Heart right ventricle (tissue), 16 donors: ENCODE measurements at places on chromosomes 5 and 9. TPM values are rescaled to one million over a fixed set of nuclear protein-coding genes. Genes with fewer than 3 reads are reported as not detected.

The ANKRD34B gene
- not detected for total RNA-seq

The SV2C gene
- total RNA-seq, result 0.09 TPM

The C5orf46 gene
- total RNA-seq, result 4.3 TPM

The KCNV2 gene
- total RNA-seq, result not detected

The NMRK1 gene
- total RNA-seq, result 4.7 TPM

The NOXA1 gene
- 2.8 TPM for total RNA-seq

The KCNT1 gene
- 5.8 TPM for total RNA-seq

The ACTBL2 gene
- total RNA-seq, result not detected

The CARTPT gene
- total RNA-seq, result not detected

The PCDHA7 gene
- total RNA-seq, result not detected

DNA sequence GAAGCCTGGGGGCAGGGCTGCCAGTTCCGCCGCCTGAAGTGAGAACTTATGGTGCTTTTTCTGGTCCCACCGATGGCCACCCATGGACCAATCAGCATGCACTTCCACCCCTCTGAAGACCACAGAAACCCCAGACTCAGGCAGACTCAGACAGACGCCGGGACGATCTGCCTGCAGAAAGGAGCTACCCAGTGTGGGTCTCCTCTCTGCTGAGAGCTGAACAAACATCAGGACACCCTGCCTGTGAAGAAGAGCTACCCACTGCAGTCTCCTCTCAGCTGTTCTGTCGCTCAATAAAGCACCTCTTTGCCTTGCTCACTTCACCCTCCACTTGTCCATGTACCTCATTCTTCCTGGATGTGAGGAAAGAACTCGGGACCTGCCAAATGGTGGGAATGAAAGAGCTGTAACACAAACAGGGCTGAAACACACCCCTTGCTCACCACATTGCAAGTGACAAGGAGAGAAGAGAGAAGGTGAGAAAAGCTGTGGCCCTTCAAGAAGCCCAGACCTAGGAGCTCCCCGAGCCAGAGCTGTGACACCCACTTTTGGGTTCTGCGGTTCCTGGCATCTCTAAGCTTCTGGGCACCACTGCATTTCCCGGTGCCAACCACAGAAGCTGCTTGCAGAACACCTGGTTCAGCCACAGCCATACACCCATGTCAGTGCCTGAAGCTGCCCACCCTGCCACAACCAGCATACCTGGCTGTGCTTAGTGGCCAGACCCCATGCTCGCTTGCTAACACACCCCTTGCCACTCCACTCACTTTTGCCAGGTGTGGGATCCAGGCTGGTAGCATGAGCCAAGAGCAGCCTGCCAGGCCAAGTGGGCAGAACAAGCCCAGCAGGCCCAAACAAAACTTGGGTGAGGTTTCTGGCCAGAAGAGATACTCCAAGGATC lies 114.3 kb upstream of the TSLP start:
- no peak for DNase-seq

DNA sequence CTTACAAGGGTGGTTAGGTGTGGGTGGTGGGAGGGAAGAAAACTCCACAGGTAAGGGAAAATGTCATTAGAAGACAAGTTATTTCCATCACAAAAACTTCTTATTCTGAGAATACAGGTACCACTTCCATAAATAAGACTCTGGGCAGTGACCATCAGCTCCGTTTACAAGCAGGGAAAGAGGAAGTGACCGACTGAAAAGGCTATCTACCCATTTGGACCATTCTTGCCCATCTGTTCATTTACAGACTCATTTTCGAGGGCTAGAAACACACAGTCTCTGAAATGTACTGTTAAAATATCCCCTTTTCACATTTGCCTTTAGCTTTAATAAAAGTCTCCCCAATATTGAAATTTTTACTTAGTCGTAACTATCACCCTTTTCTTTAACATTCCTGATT lies 79.5 kb downstream of the TTC39B start:
- DNase-seq, result no peak

- DNase-seq, result no peak
Measured at GRCh38 chr9:127142931-127143464, 20.6 kb upstream of the ANGPTL2 start.

DNA sequence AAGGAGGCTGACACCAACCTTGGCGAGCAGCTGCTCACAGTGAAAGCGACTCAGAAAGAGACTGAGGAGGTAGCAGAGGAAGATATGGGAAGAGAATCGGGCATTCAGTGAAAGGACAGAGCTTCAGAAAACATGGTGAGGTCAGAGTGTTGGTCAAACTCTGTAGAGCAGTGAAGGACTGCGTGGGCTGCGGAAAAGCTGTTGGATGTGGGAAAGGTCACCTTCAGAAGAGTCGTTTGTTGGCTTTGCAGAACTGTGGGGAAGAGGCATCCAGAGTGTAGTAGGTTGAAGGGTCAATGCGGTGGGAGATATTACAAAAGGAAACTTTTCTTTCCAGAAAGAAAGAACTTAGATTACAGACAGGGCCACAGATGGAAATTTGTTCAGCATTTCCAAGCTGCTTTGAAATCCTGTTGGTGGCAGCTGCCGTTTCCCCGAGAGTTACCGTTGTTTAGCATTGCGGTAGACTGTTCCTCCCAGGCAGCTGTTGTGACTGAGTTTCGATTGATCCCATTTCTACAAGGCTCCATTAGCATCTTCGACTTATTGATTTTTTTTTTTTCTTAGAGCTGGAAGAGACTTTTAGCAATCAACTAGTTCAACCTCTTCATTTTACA lies 58.3 kb upstream of the AFAP1L1 start:
- no peak for DNase-seq

DNA sequence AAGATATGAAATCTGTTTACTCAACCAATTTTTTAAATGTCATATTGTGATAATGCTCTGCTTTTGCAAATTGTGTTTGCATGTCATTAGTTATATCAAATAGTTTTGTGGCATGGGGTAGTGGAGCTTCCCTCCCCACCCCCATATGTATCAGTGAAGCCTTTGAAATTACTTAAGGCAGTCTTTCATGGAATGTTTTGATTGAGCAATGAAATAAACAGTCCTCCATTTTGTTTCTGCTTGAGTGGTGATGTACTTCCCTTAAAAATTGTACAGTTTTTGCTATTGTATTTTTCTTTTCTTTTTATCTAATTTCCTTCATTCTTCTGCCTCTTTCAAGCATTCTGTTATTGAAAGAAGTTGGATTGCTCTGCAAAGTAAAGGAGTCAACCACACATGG lies 3.5 kb downstream of the SOWAHA start:
- no peak for DNase-seq

GRCh38 chr5:103394676-103395075 lies 136.1 kb downstream of the MACIR start:
- no peak for DNase-seq

DNA sequence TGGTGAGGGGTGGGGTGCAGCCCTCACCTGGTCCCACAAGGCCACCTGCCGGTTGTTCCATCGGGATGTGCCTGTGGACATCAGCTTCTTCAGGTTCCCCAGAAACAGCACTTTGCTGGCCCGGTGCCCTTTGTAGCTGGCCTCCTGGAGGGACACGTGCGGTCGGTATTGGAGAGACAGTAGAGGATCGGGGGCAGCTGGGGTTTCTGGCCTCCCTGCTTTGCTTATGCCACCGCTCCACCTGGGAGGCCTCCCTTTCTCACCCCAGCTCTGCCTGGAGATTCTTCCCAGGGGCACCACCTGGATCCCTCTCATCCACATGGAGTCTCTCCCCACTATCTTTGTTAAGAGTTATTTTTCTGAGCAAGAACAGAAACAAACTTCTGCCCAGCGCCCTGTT lies 13.1 kb upstream of the TRIM14 start:
- DNase-seq, result no peak

DNA sequence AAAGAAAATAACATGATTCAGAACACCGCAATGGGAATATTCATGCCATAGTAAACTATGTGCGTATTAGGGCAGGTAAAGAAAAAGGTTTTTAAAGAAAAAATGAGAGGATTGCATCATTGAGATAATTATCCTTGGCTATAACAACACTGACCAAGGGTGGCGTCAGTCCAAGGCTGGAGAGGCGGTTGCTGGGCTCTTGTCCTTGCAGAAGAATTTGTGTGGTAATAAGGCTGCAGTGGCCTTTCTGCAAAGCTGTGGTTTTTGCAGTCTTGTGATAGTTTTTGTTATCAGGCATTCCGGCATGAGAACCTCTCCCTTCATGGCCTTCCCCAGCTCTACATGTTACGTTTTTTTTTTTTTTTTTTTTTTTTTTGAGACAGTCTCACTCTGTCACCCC lies 14.0 kb downstream of the BOD1 start:
- DNase-seq, result peak; percentile 39

DNA sequence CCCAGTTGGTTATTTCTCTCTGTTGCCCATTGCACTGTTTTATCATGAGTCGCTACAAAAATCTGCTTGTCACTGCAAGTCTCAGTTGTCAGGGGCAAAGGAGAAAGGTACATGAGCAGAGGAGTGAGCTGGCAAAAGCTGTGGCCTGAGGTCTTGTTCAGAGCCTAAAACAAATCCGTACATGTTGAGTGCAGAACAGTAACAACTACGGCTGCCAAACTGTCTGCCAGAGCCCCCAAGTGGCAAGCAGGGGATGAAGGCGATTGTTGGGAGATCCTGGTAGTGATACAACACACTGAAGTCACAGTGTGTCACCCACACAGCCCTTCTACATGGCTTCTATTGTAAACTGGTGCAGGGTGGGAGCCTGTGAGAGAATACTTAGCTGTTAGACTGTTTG lies 50.9 kb downstream of the BRINP1 start:
- no peak for DNase-seq

DNA sequence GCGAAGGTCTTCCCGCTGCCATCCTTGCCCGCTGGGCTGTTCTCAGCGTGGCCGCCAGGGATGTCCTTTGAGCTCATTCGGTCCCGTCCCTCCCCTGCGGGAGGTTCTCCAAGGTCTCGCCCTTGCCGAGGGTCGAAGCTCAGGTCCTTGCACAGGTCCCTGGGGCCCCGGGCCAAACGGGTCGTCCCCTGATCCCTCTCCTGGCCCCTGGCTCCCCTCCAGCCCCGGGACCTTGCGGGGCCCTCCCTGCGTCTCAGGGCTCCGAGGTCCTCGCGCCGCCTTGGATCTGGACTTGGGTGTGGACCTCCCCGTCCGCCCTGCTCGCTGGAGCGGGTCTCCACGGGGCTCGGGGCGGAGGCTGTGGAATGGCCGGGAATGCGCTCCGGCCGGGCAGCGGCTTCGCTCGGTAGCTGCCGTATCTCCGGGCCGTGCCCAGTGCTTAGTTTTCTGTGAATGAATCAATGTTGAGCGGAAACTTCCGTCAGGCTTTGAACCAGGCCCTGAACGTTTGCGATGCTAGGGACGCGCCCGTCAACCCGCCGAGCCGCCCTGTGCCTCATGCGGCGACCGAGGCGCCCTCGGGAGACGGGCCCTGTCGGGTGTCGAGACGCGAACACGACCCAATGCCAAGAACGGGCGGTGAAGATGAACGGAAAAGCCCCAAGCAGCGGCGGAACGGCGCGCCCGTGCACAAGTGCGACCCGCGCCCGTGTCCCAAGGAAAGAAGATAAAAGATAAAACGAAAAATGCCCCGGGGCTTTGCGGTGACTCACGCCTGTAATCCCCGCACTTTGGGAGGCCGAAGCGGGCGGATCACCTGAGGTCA lies 780 bp downstream of the RNU6ATAC start:
- DNase-seq, result peak; percentile 74

DNA sequence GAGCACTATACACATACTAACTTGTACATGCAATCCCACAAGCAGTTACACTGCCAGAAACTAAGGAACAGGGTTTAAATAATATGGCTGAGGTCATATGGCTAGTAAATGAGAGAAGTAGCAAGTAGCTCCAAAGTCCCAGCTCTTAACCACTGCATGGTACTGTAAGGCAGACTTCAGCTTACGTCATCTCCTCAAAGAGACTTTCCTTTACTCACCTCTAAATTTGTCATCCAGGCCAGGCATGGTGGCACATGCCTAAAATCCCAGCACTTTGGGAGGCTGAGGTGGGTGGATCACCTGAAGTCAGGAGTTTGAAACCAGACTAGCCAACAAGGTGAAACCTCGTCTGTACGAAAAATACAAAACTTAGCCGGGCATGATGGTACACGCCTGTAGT lies 20.4 kb upstream of the SELENOP start:
- no peak for DNase-seq

- DNase-seq, result no peak
Measured at GRCh38 chr9:89432986-89433530, 64.9 kb downstream of the SEMA4D start.

DNA sequence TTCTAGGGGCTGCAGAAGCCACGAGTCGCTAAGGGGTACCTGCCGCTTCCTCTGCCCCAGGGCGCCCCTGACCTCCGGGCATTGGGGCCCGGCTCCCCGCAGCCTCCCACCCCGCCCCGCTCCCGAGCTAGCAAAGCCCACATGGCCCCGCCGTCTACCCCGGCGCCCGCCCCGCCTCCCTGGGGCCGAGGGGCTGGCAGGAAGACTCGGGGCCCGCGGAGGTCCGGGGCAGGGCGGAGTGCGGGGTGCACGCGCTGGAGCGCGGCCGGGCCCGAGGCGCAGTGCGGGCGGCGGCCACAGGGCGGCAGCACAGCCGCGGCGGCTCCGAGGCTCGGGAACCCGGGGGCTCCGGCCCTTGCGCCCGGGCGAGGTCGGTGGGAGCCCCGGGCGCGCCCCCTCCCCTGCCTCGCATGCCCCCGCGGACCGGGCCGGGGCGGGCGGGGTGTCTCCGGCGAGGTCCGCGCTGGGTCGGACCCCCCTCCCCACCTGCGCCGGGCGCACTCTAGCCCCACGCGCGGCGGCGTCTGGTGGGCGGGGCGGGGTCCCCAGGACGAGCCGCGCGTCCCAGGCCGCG lies 6.7 kb downstream of the NRARP start:
- DNase-seq, result peak; percentile 19

GRCh38 chr9:37622462-37622861 lies 28.3 kb upstream of the FRMPD1 start:
- no peak for DNase-seq

DNA sequence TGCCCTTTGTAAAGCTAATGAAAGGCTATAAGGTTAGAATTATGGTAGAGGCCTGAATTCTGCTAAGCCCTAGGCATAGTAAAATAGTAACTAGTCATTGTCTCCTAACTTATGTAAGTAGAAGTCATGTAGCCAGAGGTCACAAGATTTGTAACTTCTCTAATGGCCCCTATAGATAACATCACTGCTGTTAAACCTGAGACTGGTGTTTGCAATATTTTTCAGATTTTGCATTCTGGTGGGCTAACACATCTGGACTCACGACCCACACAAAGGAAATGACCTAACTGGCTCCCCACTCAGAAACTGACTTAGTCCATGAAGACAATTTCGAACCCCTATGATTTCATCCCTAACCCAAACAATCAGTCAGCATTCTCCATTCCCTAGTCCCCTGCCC lies 37.2 kb upstream of the TTC39B start:
- no peak for DNase-seq

GRCh38 chr9:108609897-108610253 lies 245.9 kb downstream of the ACTL7B start:
- no peak for DNase-seq
